ENCODE measurements at places on chromosomes 7 and 10. TPM values are rescaled to one million over a fixed set of nuclear protein-coding genes. Genes with fewer than 3 reads are reported as not detected.

- DNase-seq = no peak
Observed at GRCh38 chr7:91291902-91292301, 27.7 kb downstream of the FZD1 start.

Gene CLDN4
- total RNA-seq = 0.47 TPM

DNA sequence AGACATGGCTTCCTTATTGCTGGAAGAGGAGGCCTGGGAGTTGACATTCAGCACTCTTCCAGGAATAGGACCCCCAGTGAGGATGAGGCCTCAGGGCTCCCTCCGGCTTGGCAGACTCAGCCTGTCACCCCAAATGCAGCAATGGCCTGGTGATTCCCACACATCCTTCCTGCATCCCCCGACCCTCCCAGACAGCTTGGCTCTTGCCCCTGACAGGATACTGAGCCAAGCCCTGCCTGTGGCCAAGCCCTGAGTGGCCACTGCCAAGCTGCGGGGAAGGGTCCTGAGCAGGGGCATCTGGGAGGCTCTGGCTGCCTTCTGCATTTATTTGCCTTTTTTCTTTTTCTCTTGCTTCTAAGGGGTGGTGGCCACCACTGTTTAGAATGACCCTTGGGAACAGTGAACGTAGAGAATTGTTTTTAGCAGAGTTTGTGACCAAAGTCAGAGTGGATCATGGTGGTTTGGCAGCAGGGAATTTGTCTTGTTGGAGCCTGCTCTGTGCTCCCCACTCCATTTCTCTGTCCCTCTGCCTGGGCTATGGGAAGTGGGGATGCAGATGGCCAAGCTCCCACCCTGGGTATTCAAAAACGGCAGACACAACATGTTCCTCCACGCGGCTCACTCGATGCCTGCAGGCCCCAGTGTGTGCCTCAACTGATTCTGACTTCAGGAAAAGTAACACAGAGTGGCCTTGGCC is 4.3 kb downstream of the PGAM2 start:
- DNase-seq = no peak

Gene NPFFR1
- total RNA-seq = not detected

DNA sequence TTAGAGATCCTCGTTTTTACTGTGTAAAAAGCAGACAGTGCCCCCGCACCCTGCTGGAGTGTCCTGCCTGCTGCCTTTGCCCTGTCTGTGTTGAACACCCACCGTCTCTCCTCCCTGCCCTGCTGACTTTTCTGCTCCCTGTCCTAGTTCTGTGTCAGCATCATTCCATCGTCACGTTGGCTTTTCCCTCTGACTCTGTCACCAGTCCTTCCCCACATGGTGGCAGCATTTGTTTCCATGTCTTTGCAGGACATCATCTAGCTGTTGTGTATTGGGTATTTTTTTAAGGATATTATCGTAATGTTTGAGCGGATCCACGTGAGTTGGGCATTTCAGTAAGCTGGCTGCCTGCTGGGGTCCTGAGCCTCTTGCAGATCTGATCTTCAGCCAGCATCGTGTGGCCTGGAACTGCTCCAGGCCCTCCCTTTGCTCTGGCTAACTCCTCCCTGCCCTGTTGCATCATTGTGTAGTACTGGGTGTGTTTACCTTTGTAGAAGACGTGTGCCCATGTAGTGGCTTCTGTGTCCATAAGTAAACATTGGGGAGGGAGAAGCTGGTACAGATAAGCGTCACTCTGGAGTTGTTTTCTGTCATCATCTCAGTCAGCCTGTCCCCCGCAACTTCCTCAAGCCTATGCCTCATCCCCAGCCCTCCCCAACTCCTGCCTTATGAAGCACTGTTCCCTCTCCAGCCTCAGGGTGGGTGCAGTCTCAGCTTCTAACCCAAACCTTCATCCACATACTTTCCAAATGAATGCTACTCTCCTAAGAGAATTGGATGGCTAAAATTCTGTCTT is 44.3 kb downstream of the TRRAP start:
- DNase-seq = no peak

Gene TAS2R60
- total RNA-seq = not detected

Gene LRRC17
- total RNA-seq = 35.8 TPM

- DNase-seq = no peak
Observed at GRCh38 chr10:99809931-99810615, 27.6 kb downstream of the ABCC2 start.

Gene SLC13A1
- total RNA-seq = not detected
